Right hindlimb (tissue), 1 donor: ENCODE measurements at places on chromosomes 12 and 14.

DNA sequence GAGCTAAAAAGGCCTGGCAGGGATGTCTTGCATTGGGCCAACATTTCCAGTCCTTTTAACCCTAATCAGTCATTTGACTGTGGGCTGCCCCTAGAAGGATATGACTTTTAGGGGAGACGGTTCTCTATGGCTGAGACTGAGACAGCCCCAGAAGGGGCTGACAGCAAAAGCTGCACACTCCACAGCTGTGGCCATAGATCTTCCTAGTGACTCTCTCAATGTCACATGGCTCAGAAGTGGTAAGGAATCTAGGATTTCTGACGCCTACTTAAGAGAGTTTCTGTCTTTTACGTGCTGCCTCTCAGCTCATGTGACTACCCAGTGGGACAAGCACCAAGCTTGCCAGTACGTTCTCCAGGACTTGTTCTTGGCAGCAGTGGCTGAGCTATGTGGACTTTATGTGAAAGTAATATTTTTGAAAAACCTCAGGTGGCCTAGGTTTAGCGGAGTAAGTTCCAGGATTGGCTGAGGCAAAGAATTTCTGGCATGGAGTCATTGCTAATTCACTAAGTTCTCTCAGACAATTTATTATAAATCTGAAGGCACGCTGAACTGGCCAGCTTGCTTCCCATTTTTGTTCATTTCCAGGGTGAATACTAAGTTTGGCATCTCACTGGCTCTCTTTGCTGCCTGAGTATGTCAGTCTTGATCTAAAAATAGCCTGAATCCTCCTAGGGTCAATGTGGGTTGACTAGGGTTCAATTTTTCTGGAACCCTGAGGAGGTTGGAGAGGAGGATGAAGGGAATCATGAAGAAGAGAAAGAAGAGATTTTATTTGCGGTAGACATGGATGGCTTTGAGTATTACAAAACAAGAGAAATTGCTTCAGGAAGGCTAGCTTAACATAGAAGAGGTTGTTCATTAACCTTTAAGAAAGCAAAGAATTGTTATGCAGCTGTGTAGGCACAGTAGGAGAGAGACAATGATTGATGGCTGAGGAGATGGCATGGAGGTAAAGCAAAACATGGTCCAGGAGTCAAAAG, 271.8 kb downstream of the AEBP2 start:
- DNase-seq: peak; percentile 90

DNA sequence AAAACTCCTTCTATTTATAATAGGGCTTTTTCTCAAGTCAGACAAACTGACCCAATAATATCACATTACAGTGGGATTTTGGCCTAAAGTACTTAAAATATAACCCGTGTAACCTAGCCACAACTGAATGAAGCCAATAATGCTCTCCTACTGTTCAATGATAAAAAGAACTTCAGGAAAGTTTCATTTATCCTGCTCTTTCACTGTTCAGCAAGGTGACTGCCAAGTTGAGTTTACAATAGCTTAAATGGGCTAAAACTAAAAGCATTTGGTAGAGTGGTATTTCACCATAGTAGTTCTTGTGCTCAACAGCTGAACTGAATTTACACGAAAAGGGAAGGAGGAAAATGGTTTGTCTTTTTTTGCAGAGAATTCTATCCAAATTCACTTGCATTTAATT, 49.8 kb downstream of the CNTN1 start:
- no peak for DNase-seq

DNA sequence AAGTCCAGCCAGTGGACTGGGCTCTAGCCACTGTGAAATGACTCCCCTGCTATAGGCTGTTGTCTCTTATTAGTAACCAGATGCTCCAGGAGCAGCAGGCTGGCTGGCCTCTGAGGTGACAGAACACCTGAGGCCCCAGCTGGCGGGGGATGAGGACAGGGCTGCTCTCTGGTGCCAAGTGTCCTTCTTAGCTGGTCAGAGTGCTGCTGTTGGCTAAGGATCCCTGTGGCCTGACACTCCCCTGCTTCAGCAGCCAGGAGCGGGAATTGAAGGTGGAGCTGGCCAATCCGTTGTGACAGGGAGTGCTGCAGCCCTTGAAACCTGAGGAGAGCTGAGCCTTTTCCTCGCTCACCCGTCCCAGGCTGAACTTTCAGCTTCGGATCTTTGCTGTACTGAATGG, 30.7 kb downstream of the TMEM229B start:
- DNase-seq: peak; percentile 45

DNA sequence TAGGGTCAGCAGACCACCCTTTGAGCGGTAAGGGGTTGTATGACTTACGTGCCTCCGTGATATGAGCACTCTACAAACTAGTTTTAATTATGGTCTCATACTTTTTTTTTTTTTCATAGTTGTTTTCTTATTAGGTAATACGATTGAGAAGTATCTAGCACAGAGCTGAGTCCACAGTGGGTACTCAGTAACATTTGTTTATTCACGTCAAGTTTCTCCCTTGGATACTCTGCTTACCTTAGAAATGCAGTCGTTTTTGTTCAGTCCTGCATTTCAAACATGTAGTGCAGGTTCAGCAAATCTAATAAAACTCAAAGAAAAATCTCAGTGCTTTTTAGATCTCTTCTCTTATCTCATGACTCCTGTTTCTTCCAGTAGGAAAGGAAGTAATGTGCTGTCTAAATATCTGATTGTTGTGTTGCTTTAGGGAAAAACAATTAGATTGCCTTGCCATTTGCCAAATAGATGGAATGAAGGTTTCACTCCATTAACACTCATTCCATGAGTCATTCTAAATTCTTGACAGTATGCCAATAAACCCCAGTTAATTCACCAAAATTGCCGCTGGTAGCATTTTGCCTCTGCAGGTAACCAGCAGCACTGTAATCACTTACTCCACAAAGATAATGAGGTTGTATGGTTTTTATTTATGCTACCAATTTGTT, 118.9 kb downstream of the PTCSC3 start:
- no peak for DNase-seq

GRCh38 chr12:12986775-12987331, 13.2 kb downstream of the HEBP1 start:
- DNase-seq: no peak

GRCh38 chr12:92550661-92551060, 152.1 kb upstream of the PLEKHG7 start:
- no peak for DNase-seq

DNA sequence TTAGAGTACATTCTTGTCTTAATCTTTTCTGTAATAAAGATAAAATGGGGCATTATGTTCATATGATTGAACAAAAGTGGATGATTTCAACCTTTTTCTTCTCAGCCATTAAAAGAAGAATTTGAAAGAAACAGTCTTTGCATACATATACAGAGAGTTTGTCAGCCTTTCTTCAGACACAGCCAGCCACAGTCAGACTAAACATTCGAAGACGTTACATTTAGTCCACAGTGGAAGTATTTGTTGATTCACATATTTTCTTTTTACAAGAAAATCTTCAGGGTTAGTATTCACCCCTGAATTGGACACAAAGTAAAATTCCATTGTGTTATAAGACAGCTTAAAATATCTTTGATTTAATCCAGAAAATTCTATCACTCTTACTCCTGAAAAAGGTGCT, 36.2 kb downstream of the ETV6 start:
- DNase-seq: no peak

DNA sequence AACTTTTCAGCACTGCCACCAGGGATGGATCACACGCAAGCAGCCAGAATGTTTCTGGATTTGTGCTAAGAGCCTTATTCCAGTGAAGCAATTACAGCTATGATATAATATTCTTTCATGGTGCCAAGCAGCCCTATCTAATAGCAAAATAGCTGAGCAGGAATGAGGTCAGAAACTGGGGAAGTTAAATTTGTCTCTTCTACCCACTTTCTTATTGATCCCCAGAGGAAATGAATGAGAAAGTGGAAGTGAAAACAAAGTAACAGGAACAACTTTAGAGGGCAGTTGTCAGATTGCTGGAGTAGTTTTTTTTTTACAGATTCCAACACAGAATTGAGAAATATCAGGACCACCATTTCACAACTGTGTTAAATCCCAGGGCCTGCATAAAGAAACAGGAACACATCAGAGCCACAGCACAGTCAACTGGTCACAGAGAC, 44.8 kb downstream of the GCH1 start:
- DNase-seq: no peak

GRCh38 chr12:15996948-15997347, 85.8 kb downstream of the DERA start:
- no peak for DNase-seq

- DNase-seq: no peak
Observed at GRCh38 chr14:91311284-91311662, 66.8 kb upstream of the GPR68 start.

- DNase-seq: peak; percentile 59
Observed at GRCh38 chr12:128969480-128970055, 116.3 kb downstream of the GLT1D1 start.

- no peak for DNase-seq
Observed at GRCh38 chr14:96795109-96795828, 1.9 kb upstream of the VRK1 start.

GRCh38 chr14:51529736-51530135, 122.0 kb upstream of the FRMD6 start:
- DNase-seq: no peak

- DNase-seq: no peak
Observed at GRCh38 chr12:98727196-98727595, 82.1 kb downstream of the APAF1 start.

DNA sequence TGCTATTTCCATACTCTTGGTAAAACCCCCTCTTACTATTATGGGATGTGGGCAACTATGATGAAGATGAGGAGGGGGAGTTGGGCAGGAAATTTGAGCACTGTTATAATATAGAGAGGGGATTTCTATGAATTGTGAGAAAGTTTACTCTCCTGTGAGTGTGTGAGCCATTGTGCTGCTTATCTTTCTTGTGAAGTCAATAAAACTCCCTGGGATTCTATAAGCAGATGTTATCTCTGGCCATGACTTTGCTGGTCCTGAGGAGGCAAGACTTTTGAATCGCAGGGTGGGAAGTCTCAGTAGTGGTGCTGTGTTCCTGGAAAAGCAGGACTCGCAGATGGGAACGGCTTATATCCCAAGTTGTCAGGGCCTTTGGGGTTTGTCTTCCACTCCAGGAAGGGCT, 62.2 kb downstream of the EMP1 start:
- no peak for DNase-seq

- peak; percentile 50 for DNase-seq
Observed at GRCh38 chr12:127810041-127810440, 456.9 kb upstream of the TMEM132C start.

GRCh38 chr12:42143452-42144157, 1.1 kb downstream of the GXYLT1 start:
- DNase-seq: no peak

- DNase-seq: no peak
Observed at GRCh38 chr12:39966256-39966655, 139.6 kb downstream of the SLC2A13 start.

GRCh38 chr12:105774037-105774436, 364.7 kb downstream of the NUAK1 start:
- no peak for DNase-seq

GRCh38 chr12:75350413-75350812, 15.9 kb downstream of the GLIPR1L1 start:
- no peak for DNase-seq

DNA sequence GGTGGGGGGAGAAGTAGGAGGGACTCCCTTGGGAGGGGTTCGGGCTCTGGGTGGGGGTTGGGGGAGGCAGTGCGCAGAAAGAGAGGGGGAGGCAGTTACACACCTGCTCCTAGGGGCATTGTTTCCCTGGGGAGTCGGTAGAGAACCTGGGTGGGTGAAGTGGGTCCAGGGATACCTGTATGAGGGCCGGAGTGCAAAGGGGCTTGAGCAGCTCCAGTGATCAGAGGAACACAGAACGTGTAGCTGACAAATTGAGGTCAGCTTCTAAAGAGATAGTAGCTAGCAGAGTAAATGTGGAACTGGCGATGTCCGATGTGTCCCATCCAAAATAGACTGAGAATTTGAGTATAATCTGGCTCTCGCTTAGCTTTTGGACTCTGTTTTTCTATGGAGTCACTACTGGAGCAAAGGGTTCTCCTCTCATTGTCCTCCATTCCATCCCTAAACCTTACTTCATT, 502 bp downstream of the SMARCD1 start:
- DNase-seq: no peak

DNA sequence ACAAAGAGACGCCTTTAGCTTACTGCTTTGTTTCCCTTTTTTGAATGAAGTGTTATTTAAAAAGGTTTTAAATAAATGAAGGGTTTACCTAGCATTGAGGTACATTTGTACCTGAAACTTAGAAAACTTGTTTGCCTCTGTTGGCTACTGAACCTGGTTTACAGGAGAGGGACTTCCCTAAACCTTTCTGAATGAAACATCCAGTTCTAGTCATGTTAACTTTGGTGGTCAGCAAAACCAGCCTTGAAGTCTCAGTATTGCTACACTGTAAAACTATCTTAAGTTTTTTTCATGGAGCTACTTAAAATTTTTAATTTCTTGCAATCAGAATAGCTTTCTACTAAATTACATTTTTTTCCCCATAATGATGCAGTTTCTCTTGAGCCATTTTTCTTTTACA, 38.2 kb downstream of the RASSF8 start:
- DNase-seq: no peak

DNA sequence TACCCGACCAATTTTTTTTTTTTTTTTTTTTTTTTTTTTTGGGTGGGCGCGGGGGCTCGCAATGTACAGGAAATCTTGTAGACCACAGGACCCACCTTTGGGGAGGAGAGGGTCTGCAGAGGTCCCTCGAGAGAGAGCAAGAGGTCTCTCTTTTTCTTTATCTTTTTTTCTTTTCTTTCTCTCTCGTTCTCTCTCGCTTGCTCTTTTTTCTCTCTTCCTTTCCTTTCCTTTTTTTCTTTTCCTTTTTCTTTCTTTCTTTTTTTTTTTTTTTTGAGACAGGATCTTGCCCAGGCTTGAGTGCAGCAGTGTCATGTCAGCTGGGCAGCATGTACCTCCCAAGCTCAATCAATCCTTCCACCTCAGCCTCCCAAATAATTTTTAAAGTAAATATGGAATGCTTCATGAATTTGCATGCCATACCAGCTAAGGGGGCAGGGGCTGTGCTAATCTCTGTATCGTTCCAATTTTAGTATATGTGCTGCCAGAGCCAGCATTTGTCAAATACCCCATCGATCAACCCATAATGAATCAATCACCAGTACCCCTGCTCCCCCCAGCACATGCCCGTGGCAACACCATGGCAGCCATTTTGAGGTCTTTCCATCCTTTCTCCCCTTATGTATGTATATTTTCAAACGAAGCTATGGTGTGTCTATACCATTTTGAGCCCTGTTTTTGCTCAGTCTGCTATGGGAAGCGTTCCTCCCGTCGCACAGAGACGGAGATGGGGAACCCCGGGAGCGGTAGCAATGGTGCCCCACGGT, 9.3 kb downstream of the PAPLN start:
- DNase-seq: no peak

DNA sequence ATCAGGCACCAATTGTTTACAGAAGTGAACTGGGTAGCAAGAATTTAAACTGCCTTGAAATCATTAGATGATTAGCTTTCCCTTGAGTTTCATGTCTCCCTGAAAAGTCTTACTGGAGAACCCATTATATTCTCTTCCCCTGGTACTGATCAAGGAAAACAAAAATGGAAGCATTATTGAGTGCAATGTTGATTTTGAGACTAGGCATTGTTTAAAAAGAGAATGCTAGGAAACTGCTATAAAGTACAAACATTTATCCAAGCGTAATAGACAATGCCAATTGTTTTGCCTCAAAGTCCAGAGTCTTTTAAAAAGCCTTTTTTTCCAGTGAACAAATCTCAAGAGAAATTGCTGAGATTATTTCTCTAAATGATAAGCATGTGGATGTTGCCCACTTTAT, 197.0 kb downstream of the CCER1 start:
- no peak for DNase-seq
